ENCODE measurements at places on chromosomes 6 and 20. TPM values are rescaled to one million over a fixed set of nuclear protein-coding genes. Genes with fewer than 3 reads are reported as not detected.

The PGBD1 gene
- total RNA-seq = 2.4 TPM

The THBD gene
- 13.8 TPM for total RNA-seq

The CTCFL gene
- total RNA-seq = not detected

The SLC22A2 gene
- total RNA-seq = not detected

The CCNC gene
- total RNA-seq = 15.1 TPM
